ENCODE measurements at places on chromosomes 6 and 20.

DNA sequence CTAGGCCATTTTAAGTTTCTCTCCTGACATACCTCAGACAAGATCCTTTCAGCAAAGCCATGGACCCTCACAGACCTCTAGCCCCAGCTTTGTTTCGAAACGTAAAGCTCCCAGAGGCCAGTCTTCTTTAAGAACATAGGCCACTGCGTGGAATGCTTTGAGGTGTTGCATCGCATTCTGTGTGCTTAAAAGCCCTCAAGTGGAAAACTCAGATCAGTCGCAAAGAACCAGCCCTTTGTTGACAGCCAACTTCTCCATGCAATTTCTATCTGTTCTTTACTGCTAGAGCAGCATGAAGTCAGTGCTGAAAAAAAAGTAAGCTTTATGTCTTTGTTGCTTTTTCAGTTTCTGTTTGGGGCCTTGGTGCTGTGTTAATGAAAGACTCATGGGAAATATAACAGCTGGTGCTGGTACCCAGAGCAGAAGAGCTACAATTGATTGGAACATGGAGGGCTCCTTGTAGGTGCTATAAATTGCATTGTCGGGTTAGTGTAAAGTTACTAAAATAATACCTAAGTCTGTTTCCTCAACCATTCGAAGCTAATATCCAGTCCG lies 142.6 kb downstream of the MAP3K7 start:
- no peak for DNase-seq

DNA sequence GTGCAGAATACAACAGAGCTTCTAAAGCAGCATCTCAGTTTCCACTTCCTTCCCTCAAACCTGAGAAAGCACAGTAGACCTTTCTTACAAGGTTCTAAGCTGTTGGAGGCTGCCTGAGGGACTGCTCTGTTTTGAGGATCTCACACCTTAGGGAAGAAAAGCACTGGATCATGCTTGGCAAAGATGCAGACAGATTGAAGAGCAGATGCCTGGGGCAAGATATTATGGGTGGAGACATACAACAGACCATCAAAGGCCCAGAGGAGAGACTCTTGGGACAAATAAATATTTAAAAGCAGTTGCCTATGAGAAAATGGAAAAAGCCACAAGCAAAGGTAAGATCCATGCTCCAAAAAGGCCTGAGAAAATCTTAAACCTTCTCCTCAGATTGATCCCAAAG lies 6.2 kb downstream of the ZNF337 start:
- no peak for DNase-seq

DNA sequence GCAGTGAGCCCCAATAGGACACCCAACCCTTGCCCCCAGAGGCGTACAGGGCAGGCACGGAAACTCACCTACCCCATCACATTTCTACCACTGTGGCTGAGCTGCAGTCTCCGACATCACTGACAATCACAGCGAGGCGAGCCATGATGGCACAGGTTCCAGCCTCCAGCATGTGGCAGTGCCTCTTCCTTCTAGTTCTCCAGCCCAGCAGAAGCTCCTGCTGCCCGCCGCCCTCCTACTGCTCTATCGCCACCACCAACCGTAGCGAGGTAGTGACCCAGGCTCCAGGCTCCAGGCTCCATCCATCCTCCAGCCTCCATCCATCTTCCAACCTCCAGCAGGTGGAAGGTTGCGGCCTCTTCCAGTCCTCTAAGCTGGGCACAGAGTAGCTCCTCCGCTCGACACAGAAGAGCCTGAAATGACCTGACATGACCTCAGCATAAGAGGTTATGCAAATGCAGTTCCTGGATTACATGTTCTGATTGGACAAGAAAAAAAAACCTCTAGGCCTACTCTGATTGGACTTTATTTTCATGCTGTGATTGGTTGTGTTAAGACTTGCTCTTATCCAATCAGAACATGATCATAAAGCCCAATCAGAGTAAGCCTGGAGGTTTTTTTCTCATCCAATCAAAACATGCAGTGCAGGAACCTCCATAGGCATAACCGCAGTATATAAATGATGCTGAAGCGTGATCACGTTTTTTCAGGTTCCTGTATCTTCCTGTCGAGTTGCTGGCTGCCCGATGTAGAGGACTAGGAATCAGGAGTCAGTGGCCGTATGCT lies 438.9 kb upstream of the ZNF337 start:
- no peak for DNase-seq

GRCh38 chr6:116695401-116695800 lies 14.4 kb downstream of the KPNA5 start:
- no peak for DNase-seq

DNA sequence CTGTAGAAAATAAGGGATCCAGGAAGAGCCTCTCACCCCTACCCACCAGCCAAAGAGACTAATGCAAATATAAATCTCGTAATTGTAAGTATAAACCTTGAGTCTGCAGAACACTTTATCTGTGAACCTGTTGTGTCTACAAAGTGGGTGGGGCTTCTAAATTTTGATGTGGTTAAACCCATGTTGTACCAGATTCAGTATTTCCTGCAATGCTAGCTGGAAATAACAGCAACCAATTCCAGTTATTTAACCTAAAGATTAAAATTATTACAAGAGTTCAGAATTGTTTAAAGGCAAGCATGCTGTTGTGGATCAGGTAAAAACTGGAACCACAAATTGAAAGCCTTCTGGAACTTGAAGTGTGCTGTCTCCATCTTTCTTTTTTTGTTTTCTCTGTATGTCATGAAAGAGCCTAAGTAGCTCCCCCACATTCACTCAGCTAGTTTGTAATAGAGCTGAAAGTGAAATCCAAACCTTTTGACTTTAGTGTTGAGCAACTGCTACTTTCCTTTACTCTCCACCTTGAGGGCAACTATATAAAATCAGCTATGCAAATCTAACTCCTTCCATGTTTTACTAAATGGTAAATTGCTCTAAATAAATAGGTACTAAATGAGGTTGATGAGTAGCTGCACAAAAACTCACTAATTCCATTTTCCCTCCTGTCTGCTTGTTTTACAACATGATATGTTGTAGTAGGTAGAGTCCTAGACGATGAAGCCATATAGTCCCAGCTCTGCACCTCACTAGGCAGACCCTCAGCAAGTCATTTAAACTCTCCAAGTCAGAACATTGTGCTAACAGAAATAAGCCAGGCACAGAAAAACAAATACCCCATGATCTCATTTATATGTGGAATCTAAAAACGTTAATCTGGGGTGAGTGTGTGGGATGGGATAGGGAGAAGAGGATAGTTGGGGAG lies 17.9 kb upstream of the THEMIS start:
- DNase-seq = no peak

DNA sequence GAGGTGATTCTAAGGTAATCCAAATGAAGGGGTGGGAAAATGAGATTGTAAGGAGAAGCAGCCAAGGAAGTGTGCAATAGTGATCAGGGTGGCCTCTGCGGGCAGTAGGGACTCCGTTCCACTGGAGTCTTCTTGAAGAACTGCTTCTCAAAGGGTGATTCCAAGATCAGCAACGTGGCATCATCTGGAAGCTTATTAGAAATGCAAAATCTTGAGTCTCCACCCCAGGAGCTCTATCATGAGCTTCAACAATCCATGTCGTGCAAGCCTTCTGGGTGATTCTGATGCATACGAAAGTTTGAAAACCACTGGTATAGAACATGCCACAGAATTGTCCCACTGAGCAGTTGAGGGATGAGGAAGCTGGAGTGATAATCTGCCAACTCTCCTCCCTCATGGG lies 31.4 kb downstream of the SCP2D1 start:
- no peak for DNase-seq

DNA sequence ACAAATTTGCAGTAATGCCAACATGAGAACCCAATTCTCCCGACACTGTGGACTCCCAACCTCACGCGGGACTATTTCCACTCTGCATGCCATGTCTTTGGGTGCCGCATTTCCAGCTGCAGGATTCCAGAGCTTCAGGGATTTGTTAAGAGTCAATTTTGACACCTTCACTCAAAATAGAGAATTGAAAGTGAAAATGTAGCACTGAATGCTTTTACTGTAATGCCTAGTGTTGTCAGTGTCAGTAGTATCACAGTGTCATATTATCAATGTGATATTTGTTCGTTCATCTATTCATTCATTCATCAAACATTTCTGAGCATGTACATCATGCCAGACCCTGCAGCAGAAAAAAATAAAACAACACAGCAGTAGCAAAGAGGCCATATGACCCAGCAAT lies 13.4 kb upstream of the FAM50B start:
- DNase-seq = no peak

- no peak for DNase-seq
Measured at GRCh38 chr6:18309046-18309445, 44.7 kb upstream of the DEK start.

DNA sequence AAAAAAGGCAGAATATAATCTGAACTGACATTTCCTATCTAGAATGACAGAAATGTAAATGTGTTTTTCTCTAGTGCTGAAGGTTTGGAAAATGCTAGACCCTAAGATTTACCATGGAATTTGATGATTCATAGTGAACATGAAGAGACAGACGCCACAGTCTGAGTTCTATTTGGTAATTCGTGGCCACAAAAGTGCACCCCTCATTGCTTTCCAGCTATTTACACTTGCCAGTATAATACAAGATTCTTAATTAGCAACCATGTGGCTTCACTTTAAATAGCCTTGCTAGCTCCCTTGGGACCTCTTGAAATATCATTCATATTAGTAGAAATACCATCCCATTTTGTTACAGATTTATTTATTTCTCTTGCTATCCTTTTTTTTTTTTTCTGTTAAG lies 636.8 kb downstream of the PRKN start:
- peak; percentile 94 for DNase-seq

DNA sequence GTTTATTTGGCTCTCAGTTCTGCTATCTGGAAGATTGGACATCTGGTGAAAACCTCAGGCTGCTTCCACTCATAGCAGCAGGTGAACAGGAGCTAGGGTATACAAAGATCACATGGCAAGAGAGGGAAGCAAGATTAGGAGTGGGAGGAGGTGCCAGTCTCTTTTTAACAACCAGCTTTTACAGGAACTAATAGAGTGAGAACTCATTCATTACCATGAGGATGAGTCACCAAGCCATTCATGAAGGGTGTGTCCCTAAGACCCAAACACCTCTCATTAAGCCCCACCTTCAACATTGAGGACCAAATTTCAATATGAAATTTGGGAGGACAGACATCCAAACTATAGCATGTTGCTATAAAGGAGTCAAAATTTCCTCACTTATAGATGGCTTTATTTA lies 85.4 kb upstream of the HCRTR2 start:
- DNase-seq = no peak

GRCh38 chr20:50541606-50542041 lies 31.4 kb downstream of the PTPN1 start:
- peak; percentile 30 for DNase-seq

DNA sequence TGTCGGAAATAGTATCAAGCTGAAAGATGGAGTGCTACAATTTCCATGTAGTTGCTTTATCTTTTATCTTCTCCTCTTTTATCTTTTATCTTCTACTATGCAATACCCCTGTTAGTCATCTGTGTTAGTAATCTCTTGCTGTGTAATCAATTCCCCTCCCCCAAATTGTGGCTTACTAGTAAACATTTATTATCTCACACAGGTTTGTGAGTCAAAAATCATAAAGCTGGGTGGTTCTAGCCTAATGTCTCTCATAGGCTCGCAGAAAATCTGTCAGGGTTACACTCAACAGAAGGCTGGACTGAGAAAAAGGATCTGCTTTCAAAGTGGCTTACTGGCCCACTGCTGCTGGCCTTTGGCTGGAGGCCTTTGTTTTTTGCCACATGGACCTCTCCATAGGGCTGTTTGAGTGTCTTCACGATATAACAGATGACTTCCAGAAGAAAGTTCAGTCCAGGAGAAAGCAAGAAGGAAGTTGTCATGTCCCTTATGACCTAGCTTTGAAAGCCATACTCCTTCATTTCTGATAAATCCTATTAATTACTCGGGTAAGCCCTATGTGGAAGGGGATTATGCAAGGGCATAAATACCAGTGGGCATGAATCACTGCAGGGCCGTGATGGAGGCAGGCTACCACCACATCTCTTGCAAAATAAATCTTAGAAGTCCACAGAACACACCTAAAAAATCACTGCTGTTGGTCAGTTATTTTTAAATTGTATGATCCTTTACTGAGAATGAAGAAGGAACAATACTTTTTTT lies 24.5 kb upstream of the PTCHD4 start:
- DNase-seq = peak; percentile 87

- DNase-seq = no peak
Measured at GRCh38 chr20:47981222-47981621, 195.9 kb upstream of the SULF2 start.

DNA sequence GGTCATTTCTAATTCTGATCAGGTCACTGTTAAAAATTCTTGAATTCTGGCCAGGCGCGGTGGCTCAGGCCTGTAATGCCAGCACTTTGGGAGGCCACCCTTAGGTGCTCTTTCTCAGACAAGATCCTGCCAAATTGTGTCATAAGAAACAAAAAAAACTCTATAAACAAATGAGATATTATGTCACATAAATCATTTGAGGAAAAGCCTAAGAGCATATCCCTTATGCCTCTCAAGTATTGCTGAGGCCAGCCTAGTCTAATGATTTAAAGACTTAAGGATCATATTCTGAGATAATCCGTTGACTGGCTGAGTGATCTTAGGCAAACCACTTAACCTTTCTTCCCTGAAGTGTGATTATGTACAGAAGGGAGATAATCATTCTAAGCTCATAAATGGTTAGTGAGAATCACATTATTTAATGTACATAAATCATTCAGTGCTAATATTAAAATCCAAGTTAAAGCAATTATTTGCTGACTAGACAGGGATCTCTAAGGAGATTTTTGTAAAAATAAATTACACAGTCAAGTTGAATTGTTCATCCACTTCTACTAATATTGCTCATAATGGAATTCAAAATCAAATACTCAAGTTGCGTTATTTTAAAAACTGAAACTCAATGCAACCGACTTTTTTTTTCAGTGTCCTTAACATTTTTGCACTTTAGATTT lies 365.4 kb downstream of the PHF3 start:
- no peak for DNase-seq

DNA sequence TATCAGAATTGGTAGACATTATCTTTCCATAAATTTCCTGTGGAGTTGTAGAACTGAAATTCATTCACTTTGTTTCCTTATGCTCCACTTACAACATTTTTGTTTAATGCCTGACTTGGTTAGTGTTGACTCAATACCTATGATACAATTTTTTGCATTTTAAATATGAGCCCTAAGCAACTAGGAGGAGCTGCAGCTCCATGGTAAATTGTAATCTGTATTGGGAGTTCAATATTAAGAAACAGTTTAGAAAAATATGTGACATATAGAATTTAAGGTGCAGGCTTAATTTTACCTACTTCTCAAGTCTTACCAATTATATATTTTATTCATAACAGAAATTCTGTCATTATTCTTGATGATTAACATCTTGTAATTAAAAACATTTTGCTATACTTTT lies 868.3 kb downstream of the EYS start:
- DNase-seq = no peak

DNA sequence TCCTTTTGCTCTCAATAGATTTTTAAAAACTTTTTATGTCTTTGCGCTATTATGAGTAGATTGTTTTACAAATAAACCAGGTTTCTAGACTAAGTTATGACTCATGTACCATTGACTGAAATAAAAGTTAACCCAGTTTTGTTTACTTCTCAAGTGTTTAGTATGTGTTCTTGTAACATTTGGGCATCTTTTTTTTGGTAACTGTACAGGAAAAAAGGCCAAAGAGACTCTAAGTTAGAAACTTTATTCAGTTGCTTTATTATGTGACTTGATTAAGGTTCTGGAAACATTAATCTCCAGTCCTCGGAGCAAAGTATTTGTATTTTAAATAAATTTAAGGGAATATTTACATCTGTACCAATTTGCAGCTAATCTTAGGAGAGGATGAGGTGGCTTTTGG lies 2.9 kb downstream of the NKAIN2 start:
- no peak for DNase-seq

Measured in astrocyte (in vitro differentiated cells and primary cell).